ENCODE measurements at places on chromosomes 4 and X.

DNA sequence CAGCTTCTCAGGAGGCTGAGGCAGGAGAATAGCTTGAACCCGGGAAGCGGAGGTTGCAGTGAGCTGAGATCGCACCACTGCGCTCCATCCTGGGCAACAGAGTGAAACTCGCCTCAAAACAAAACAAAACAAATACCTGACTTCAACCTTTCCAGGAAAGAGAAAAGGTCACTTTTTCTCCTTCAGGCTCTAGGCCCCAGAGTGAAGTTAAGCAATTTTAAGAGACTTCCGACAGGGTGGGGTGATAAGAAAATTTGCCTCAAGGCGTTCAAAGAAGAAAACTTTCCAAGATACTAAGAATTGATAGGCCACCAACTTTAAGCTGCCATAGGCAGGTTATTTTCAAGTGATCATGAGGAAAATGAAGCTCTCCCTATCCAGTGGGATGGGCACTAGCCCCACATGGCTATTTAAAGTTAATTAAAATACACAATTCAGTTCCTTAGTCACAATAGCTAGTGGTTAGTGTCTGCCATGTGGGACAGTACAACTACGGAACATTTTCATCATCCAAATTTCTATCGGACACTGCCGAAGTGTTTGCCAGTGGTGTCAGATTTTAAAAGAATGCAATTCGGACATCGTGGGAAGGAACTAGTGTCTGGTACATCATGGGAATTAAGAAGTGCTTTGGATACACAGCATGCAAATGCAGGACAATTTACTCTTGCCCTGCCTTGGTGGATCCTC, 33.0 kb downstream of the SMS start:
- DNase-seq, result no peak

- no peak for DNase-seq
Measured at GRCh38 chrX:24235084-24235710, 78.7 kb downstream of the SUPT20HL2 start.

- DNase-seq, result no peak
Measured at GRCh38 chr4:36348403-36348938, 67.1 kb downstream of the DTHD1 start.

GRCh38 chr4:98620087-98620784, 38.2 kb downstream of the TSPAN5 start:
- no peak for DNase-seq

DNA sequence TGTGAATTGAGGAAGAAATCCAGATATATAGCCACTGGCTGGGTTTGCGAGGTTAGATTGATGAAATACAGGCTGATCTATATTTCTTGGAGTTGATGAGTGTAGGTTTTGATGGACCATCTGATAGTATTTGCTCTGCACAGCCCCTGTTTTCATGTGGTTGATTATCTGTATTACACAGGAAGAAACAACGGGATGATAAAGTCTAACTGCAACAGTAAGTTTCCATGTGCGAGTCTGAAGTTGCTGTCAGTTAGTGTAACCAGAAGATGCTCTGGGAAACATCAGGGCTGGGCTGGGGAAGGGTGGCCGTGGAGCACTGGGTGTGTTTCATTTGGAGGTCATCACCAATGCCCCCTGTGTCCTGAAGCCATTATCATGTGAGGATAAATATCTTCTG, 148.4 kb upstream of the SFRP2 start:
- no peak for DNase-seq

DNA sequence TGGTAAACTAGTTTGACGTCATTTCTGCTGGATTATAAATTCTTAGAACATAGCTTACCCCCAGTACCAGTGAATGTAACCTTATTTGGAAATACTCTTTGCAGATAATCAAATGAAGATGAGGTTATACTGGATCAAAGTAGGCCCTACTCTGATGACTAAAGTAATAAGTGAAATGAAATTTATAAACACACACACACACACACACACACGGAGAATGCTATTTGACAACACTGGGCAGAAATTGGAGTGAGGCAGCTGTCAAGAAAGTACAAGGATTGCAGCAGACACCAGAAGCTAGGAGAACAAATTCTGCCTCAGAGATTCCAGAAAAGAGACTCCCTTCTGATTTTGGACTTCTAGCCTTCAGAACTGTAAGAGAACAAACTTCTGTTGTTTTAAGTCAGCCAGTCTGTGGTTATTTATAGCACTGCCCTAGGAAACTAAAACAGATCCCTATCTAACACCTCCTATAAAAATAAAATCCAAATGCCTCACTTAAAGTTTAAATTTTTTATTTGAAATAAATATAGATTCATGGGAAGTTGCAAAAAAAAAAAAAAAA, 448.6 kb downstream of the PCDH18 start:
- DNase-seq, result no peak

- DNase-seq, result no peak
Measured at GRCh38 chr4:6177587-6178197, 22.7 kb downstream of the JAKMIP1 start.

DNA sequence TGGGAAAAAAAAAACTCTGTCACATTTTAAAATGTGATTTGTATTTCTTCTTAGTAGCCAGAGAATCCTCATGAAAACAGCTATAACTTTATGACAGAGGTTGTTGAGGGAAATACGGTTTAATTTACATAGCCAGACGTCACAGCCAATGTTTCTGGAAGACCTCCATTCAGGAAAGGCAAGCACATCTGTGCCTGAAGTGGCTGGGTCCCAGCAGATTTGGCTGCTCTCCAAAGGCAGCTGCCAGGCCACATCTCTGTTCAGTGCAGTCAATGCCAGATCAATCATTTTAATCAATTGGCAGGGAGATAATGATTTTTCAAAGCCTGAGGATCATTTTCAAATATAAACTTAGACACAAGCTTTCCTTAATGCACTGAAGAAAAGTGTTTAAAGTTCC, 86.5 kb upstream of the ZIC3 start:
- no peak for DNase-seq

DNA sequence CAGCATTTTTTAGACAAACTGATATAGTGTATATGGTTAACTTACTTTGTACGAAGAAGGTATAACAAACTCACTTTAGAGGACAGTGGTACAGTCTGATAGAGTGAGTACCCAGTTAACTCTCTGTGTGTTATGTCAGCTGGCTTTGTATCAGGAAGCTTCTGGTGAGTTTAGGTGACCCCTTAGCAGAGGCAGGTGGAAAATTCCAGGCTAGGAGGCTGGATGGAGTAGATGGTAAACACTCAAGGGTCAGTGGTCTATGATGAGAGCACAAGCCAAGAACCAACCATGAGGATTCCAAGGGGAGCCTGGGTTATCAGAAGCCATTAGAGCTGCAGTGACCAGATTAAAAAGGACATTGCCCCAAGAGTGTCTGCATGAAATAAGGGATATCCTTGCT, 227.3 kb upstream of the CENPE start:
- DNase-seq, result no peak

Data from stimulated activated CD4-positive, alpha-beta T cell treated with anti-CD3 and anti-CD28 coated beads, TNF-alpha, amount 100 ng/mL, for 24 hours (primary cell).